ENCODE measurements at places on chromosomes 3 and 15.

DNA sequence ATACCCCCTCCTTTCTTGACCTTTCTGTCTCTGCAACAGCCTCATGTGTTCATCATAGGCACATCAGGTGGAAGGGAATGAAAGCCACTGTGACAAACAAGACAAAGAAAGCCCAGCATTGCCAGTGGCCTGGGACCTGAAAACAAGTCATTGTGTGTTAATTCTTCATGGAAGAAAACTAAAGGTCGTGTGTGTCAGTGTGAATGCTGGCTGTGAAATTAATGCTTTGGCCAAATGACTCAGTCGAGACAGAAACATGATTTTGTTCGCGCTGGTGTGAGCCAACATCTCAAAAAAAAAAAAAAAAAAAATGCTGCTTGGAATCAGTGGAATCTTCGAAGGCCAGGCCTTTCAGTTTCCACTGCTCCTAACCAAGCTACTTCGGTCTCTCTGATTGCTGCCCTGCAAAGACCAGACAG, 386.5 kb upstream of the PROK2 start:
- DNase-seq = no peak

DNA sequence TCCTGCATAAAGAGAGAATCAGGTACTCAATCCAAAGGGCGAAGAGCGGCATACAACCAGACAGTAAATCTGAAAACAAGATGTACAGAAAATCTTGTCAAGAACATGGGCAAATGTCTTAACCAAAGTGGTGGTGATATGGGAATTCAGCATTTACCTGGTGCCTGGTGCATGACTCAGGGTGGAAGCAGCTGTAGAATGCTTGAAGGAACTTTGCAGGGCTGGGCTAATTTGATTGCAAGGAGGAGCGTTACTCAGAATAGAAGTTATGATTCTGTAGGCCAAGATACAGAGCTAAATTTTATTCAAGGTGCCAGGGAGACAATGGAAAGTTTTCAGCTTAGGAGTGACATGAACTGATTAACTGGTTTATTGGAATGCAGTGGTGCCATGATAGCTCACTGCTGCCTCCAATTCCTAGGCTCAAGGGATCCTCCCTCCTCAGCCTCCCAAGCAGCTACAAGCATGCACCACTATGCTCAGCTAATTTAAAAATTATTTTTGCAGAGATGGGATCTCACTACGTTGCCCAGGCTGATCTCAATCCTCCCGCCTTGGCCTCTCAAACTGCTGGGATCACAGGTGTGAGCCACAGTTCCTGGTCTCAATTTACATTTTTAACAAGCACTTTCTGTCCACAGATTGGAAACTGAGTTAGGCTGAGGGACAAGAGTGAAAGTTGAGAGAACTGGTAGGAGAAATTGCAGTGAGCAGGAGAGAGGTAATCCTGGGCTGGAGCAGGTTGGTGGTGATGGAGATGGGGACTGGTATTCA, 91.5 kb upstream of the TBC1D5 start:
- DNase-seq = no peak

GRCh38 chr15:90322538-90322937, 29.5 kb upstream of the ZNF774 start:
- no peak for DNase-seq

- DNase-seq = no peak
Measured at GRCh38 chr3:156433910-156434309, 121.0 kb downstream of the SSR3 start.

- DNase-seq = no peak
Measured at GRCh38 chr3:160394009-160394392, 5.0 kb downstream of the IFT80 start.

DNA sequence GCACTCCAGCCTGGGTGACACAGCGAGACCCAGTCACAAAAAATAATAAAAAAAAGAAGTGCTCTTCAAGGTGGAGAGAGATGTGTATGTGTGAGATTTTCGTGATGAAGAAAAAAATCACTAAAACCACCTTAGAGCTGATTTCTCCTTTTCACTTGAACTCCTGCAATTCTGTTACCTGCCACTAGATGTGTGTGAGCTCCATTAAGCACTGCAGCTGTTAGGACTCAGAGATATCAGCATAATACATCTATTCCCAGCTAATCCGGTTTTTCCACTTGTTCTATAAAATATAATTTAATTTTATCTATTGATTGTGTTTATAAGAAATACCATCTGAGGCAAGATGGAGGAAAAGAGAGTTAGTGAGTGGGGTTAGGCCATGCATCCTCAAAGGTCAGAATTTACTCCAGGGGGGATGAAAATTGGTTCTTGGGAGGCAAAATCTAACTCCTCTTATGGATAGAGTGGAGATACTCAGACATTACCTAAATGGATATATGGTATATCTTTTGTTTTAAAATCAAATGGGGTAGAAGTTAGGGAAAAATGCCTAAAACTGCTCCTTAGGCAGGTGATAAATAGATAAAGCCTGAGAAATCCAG, 152.7 kb downstream of the IL20RB start:
- DNase-seq = no peak

GRCh38 chr3:143295201-143296080, 175.9 kb downstream of the CHST2 start:
- no peak for DNase-seq

GRCh38 chr15:91407269-91407889, 307.3 kb downstream of the SV2B start:
- DNase-seq = no peak

- no peak for DNase-seq
Measured at GRCh38 chr3:97968376-97968775, 3.9 kb downstream of the RIOX2 start.

DNA sequence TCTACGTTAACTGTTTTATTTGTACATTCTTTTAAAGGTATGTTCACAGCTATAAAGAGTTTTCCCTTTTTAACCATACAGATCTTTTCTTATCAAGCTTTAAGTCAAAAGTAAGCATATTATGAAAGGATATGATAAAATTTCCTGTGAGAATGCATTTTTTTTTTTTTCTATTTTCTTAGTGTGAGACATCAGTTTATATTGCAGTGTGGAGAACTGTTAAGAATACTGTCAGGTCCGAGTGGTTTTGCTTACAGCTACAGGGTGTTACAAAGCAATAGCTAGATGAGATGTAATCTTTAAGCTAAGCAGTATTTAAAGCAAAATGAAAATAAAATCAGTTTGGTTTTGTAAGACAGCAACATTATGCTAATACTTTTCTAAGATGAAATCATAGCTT, 133.2 kb downstream of the SLC25A26 start:
- no peak for DNase-seq

DNA sequence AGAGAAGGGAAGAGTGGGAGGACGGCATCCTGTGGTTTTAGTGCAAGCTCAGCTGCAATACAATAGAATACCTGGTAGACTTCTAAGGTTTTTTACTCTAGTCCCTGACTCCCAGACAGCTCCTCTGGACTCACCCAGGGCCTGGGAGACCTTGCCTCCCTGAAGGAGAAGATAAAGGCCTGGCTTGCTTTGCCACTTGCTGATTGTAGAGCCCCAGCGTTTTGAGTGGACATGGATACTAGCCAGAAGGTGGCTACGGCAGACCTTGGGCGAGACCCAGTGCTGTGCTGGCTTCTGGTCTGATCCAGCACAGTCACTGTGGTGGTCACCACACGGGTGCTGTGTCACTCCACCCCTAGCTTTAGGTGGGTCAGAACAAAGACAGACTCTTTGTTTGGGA, 72.2 kb upstream of the TTC14 start:
- no peak for DNase-seq

DNA sequence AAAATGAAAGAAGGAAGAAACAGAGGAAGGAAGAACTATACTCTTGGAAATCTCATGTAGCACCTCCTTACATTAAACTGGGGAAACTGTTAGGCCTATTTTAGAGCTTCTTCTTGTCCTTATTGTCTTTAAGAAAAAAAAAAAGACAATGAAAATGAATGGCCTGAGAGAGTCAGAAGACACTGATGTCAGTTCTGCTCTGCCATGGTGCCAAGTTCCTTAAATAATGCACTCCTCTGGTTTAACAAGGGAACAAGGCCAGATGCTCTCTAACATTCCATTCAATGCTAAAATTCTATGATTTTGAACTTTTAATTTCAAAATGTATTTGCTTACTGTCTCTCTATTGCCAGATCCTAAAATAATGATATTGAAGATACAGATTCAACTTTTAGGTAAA, 4.4 kb upstream of the MBNL1 start:
- DNase-seq = no peak

DNA sequence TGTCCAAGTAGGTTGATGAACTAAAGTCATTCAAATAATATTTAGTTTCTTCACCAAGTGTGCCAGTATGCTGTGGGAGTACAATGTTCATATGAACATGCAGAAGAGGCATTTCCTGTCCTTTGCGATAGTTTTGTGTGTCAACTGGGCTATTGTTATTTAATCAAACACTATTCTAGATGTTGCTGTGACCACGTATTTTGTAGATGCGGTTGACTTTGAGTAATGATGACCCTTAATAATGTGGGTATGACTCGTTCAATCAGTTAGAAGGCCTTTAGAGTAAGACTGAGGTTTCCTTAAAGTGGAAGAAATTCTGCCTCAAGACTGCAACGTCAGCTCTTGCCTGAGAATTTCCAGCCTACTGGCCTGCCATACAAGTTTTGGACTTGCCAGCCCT, 470.7 kb upstream of the CBLB start:
- no peak for DNase-seq

DNA sequence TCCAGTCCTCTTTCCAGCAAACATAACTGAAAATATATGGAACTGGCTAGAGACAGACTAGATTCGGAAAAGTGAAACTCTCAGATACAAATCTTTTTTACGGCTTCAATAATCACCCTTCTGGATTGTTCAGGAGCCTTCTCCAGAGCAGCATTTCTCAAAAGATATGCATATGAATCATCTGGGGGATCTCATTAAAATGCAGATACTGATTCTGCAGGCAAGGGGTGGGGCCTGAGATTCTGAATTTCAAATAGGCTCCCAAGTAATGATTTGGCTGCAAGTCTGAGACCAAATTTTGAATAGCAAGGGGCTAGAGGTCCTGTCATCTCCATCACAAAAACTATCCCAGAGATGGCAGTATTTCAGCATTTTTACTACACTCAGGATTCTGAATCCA, 165.4 kb downstream of the CTNNB1 start:
- no peak for DNase-seq

DNA sequence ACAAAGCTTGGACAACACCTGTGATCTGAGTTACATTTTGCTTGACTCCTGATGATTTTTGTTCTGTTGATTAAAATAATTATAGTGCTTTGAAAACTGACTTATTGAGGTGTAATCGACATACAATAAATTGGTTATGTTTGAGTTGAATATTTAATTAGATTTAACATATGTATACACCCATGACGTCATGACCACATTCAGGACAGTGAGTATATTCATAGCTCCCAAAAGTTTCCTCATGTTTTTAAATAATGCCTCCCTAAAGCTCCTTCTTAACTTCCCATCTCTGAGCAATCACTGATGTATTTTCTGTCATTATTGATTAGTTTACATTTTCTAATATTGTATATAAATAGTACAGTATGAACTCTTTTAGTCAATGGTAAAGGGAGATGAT, 801.2 kb downstream of the PDCD6IP start:
- DNase-seq = no peak

DNA sequence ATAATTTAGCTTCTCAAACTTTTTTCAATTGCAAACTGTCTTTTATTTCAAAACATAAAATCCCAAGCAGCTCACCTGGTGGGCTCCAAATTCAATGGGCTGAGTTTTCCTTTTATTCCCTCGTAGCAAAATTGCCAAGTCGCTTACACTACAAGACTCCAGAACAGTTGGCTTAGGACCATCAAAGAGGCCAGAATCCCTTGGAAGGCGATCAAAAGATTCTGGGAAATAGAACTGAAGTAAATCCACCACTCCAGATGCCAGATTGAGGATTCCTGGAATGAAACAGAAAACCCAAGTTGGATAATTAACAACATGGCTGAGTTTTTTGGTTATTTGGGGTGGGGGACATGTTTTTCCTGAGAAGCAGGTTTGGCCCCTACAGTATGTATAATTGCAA, 87.7 kb upstream of the DCLK3 start:
- no peak for DNase-seq

GRCh38 chr3:143241481-143241951, 121.9 kb downstream of the CHST2 start:
- DNase-seq = no peak

DNA sequence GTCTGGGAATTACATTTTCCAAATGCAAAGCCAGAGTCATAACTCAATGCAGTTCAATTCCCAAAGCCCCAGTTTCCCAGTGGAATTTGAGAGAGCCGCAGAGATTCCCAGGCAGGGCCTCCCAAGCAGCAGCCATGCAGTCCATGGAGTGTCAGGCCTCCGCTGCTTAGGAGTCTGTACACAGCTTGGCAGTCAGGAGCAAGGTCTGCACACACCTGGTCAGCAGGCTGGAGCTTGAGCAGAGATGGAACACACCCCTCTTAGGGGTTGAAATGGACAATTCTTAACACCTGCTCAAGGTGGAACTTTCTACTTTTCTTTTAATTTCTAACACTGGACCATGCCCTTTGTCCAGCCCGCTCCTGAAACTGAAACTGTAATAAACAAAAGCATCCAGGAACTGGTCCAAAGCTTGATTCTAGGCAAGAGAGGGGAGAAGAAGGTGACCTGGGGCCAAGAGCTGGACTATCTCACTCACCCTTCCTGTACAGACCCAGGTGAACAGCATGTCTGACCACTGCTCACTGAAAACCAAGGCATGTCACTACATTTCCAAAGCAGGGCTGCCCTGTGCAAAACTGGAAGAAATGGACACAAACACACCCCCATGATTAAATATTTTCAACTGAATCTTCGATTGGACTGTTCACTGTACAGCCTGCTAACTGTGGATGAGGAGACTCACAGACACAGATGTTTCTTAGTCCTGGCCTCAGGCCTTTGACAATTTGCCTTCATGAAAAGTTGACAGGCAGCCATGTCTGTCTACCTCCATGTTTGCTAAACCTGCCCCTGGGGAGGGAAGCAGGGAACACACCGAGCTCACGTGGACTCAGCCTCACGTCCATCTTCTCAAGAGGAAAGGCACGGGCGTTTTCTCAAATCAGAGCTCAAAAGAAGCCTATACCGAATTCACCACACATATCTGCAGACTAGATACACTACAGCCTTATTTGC, 48.6 kb upstream of the DUSP7 start:
- no peak for DNase-seq
